ENCODE measurements at places on chromosomes 6 and 20.

DNA sequence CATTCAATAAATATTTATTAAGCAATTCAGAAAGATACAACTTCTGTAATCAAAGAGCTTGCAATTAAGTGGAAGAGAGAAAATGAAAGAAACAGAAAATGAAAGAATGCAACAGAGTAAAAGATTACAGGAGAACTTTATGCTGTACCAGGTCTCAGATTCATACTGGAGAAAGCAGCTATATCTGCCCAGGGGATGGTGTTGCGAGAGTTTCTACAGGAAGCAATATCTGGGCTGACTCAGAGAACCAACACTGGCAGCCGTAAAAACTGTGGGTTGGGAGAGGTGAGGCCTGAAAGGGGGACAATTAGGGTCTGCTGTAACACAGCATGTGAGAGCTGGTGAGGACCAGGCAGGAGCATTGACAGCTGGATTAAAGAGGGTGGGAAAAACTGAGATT is 256.7 kb upstream of the TCF21 start:
- DNase-seq = no peak

DNA sequence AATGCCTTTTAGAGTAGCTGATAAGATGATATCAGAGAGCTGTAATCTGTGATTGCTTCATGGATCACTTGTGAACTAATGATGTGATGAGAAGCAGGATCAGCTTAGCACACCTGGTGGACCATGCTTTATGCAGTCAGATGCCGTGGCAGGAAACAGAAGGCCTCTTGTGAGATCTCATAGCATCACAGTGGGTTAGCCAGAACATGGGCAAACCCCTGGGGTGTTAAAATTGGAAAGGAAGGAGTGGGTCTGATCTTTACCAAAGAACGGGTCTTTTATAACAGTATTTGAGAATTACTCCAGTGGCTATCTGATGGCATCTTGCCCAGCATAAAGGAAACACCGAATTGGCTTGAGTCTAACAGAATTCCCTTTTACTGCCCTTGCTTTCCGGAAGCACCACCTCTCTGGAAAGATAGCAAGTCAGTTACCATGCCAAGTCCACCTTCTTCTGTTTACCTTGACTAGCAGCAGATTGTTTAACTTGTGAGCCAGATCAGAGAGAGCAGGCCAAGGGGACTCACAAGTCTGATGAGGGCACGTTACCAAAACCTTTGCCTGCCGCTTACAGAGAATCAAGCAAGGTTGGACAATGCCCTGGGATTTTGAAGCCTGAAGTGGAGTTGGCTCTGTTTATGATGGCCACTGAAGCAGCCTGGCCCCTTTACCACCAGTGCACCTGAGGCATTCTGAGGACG is 20.9 kb upstream of the SRF start:
- DNase-seq = no peak

DNA sequence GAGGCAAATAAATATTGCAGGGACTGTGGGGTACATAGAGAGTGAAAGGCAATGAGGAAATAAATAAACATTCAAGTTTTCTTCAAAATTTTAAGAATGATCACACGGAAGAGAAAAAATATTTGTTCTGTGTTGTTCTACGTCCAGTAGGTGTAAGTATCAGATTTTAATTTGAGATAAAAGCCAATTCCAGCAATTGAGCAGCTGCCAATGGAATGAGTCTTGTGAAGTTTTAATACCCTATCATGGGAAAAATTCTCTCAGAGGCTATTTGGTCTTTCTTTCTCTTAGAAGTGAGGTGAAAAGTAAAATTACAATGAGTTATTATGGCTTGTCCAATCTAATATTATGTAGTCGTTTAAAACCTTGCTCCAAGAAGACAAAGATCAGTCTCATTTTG is 195.7 kb upstream of the CITED2 start:
- no peak for DNase-seq

GRCh38 chr20:33524261-33524660 is 34.4 kb downstream of the CBFA2T2 start:
- DNase-seq = no peak

DNA sequence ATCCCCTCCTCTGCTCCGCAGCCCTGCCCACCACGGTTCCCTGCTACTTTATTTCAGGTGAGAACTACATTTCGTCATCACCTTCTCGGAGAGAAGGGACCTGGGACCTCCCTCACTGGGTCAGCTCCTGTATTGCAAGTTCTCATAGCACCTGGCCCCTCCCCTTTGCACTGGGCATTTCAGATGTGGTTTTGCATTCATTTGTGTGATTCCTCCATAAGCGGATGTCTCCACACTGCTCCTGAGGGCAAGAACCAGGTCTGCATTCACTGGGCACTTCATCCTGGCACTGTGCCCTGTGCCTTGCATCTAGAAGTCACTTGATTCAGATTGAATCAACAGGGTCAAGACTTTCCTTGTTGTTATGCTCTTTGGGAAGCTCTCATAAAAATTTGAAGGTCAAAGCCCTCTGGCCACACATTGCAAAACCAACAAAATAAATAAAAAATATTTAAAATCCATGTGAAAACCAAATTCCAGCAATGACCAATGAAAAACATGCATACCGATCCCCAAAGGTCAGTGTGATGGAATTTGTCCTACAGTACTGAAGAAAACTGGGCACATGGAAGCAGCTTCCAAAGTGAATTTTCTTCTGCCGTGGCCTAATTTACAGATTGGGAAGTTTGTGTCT is 89.1 kb upstream of the F13A1 start:
- no peak for DNase-seq

GRCh38 chr6:147503587-147503986 is 4.9 kb upstream of the SAMD5 start:
- no peak for DNase-seq

GRCh38 chr6:14665827-14666724 is 548.5 kb downstream of the CD83 start:
- DNase-seq = no peak

GRCh38 chr6:80548532-80548931 is 442.1 kb downstream of the BCKDHB start:
- DNase-seq = no peak

DNA sequence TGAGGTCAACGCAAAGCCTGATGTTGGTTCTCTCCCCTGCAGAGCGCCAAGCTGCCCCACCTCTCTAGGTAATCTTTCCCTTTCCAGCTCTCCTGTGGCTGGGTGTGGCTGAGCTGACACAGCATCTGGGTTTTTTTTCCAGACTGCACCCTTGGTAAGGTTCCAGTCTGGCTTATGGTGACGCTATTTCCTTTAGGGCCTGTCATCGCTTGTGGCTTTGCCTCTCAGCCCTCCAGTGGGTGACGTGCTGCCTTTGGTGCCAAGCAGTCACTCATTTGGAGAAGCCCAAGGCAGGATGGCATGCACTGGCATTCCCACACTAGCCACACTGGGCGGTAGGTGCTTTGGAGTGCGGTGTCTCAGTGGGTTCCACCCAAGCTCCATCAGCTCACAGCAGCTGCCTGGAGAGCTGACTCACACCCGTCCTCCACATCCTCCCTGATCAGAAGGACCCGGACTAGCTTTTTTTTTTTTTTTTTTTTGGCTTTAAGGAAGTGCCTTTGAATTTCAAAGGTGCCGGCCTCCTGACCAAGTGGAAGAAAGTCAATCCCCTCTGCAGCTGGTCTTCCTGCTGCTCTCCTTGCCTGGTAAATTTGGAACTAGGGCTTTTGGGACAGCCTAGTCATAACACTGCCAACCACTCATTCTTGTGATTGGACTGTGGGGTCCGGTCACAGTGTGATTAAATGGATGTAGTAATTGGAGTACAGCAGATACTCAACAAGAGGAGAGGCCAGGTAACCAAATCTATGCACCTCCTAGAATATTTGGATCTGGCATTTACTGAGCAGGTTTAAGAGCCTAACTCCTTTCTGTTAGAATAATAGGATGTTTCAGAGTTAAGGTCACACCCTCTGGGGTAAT is 153.6 kb downstream of the CD83 start:
- DNase-seq = no peak

DNA sequence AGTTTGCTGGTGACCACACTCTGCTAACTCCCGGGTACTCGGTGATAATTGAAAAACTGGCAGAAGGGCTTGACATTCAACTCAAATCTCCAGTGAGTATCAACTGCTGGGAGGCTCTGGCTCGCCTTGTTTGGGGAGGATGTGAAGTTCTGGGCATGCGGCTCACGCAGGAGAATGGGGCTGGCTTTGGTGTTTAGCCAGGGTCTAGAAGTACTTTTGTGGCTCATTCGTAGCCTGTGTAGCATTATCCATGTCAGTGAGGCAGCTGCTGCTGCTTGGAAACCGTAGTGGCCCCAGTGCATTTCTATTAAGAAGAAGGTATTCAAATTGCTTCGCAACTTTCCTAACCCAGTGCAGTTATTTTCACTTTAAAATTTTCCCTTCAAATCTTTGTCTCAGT is 52.2 kb downstream of the KDM1B start:
- peak; percentile 20 for DNase-seq

- DNase-seq = no peak
Observed at GRCh38 chr6:42383421-42384205, 68.1 kb downstream of the TRERF1 start.

DNA sequence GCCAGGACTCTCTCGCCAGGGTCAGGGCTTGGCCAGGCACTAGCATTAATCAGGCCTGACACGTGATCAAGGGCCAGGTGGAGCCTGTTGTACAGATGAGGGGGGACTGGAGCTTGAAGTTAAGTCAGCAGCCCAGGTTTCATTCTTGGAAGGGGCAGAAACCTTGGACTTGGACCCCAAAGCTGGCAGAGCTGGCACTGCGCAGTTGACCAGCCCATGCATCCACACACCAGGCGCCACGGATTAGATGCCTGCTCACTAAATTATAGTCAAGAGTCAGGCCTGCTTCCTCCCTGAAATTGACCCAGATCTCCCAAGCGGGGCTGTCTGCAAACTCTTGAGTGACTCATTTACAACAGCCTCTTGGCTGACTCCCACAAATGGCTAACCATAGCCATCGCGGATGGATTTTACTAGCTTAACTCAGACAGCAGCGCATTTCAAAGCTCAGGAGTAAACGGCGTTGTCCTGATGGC is 4.1 kb upstream of the TAF4 start:
- DNase-seq = no peak

GRCh38 chr20:4261333-4262284 is 246.3 kb upstream of the RNF24 start:
- no peak for DNase-seq

- DNase-seq = no peak
Observed at GRCh38 chr6:103183831-103184411, 1675.8 kb downstream of the HACE1 start.

- DNase-seq = no peak
Observed at GRCh38 chr20:58436868-58437645, 48.0 kb downstream of the VAPB start.

DNA sequence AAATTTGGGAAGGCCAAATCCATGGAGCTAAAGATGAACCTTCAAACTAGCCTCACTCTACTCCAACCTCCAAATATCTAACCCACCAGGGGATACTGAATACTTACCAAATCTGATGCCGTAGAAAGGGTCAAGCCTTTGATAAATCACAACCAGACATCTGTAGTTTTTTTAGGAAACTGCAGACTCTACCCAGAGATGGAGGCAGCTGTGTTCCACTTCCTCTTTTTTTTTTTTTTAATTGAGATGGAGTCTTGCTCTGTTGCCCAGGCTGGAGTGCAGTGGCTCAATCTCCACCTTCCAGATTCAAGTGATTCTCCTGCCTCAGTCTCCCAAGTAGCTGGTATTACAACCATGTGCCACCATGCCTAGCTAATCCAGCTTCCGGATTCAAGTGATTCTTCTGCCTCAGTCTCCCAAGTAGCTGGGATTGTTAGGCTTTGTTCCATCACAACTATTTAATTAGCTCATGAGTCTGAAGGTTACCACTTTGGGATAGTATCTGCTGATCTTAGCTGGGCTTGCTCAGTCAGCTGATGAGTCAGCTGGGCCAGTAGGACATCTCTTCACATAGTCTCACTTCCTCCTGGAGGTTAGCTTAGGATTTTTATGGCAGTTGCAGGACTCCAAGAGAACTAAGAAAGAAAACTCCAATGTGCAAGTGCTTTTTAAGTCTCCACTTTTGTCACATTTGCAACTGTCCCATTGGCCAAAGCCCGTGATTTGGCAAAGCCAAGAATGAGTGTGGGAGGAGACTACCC is 13.3 kb downstream of the FRK start:
- DNase-seq = no peak

- no peak for DNase-seq
Observed at GRCh38 chr6:83574783-83575182, 62.4 kb downstream of the PRSS35 start.

- DNase-seq = no peak
Observed at GRCh38 chr6:11596640-11597237, 59.2 kb downstream of the TMEM170B start.

- no peak for DNase-seq
Observed at GRCh38 chr6:101851911-101852310, 458.4 kb downstream of the GRIK2 start.

DNA sequence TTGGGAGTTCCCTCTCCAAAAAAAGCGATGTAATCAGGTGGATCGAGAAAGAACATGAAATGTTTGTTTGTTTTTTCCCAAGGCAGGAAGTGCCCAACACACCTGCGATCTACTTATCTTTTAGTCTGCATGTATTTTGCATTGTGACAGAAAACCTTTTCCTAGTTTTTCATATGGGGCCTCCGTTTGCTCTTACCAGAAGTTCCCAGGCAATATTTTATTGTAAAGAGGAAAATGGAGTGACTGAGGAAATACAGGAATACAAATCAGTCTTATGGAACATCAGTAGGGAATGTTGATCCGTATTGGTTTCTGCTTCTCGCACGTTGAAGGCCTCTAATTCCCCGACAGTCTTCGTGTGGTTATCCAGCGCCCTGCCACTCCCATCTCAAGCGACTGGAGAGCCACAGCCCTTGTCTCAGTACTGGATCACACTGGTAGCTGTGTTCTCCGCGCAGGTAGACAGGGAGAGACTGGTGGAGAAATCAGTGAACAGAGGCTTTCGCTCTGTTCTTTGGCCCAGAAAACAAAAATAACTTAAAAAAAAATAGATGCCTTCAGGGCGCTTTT is 107.4 kb downstream of the TRIM27 start:
- no peak for DNase-seq

GRCh38 chr6:119148825-119149525 is 70.5 kb upstream of the FAM184A start:
- DNase-seq = no peak

DNA sequence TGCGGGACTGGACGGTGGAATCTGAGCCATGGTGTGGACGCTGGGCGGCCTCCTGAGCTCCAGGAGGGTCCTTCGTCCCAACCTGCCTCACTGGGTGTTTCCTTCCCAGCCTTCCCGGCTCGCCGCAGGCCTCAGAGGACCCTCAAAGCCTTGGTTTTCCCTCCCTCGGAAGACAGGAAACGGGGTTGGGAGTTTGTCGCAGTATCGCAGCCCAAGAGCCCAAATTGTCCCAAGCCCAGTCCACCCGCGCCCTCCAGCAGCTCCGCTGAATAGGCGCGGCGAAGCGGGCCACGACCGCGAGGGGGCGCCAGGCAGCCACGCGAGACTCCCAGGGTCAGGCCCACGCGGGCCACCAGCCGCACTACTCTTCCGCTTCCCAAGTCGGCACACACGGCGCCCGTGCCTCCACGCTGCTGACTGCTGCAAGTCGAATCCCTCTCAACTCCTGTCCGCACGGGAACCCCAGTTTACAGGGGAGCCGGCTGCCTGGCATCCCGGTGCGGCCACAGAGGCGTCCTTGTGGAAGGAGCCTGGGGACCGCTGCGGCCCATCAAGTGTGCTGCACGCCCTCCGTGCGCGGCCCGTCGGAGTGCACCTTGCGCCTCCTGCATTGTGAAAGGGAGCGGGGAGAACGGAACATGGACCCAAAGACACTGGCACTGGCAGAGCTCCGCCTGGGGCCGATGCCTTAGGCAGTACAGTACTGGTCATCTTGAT is 40.4 kb upstream of the HMGA1 start:
- peak; percentile 71 for DNase-seq
